Activated CD4-positive, CD25-positive, alpha-beta regulatory T cell (primary cell): ENCODE measurements at places on chromosomes 12 and 14.

DNA sequence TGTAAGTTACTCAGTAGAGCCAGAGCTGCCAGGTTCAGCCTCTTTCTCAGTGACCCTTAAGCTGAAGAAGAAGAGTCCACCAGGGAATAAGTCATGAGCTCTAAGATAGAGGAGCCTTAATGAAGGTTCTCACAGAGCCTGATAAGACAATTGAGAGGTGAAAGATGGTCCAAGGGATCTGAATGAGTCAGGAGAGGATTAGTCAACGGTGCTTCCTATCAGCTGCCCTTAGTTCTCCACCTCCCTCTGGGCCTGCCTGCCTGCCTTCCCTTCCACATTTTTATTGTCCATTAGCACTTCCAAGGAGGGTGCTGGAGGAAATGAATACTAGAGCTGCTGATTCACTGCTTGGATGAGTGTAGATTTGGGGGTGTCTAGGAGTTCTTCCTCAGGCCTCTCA, 161.7 kb upstream of the RMST start:
- no peak for DNase-seq

GRCh38 chr14:96275177-96276112, 19.4 kb downstream of the BDKRB1 start:
- peak; percentile 25 for DNase-seq

DNA sequence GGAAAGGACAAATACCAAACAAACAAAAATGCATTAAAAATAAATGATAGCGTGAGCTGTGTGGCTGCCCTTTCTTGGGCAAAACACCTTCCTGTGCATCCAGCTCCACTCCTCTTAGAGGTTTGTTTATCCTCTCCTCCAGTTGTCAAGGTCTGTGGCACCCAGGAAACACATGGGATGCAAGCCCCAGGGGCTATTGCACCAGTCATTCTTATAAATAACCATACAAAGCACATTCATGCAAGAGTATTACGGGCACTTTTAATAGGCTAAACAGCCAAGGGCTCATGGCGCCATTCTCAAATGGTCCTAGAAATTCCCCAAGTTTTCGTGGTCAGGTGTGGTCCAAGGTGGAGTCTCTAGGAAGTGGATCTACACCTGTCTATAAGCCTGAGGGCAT, 257.0 kb downstream of the DPF3 start:
- DNase-seq = no peak

DNA sequence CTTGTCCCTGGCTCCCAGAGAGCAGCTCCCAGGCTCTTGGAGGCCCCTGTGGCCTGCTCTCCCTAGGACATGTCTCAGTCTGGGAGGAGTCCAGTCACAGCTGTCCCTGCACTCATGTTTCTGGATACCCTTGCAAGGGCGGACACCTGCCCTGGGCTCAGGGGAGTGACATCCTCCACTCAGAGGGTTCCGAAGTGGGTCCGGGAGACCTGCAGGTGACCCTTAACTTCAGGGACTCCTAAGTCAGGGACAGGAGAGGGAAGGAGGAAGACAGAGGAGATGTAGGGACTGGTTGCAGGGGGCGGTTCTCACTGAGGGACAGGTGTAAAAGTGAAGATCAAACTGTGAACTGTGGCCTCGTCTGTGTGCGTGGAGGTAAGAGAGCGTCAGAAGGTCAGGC, 37.6 kb downstream of the CACNA2D4 start:
- DNase-seq = no peak

- DNase-seq = no peak
Measured at GRCh38 chr14:92416544-92416943, 93.6 kb downstream of the SLC24A4 start.

DNA sequence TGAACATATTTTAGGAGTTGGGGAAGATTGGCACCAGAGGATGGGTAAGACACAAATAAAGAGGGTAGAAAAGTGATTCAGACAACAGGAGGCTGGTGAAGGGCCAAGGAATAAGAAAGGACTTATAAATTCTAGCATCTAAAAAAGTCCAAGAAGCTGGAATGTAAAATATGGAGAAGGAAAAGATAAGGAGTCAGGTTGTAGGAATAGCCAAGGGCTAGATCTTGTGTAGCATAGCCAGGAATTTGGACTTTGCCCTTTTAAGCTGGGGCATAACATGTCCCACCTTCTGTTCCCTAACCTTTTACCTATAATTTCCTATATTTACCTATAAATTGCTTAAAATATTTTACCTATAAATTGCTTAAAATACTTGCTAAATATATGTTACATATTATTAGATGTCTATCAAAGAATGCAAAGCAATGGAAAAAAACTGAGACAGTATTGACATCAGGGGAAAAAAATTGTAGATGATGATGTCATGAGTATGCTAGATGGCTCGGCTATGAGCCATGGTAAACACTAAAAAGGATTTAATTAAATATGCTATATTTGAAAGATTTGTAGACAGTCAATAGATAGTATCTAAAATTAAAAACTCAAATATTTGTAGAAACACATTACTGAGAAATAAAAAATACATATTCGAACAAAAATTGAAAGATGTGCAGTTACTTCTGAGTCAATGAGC, 99.7 kb upstream of the PLEKHG7 start:
- no peak for DNase-seq

- no peak for DNase-seq
Measured at GRCh38 chr12:59405992-59406391, 189.8 kb upstream of the SLC16A7 start.

GRCh38 chr12:66240096-66240820, 51.2 kb downstream of the IRAK3 start:
- no peak for DNase-seq

DNA sequence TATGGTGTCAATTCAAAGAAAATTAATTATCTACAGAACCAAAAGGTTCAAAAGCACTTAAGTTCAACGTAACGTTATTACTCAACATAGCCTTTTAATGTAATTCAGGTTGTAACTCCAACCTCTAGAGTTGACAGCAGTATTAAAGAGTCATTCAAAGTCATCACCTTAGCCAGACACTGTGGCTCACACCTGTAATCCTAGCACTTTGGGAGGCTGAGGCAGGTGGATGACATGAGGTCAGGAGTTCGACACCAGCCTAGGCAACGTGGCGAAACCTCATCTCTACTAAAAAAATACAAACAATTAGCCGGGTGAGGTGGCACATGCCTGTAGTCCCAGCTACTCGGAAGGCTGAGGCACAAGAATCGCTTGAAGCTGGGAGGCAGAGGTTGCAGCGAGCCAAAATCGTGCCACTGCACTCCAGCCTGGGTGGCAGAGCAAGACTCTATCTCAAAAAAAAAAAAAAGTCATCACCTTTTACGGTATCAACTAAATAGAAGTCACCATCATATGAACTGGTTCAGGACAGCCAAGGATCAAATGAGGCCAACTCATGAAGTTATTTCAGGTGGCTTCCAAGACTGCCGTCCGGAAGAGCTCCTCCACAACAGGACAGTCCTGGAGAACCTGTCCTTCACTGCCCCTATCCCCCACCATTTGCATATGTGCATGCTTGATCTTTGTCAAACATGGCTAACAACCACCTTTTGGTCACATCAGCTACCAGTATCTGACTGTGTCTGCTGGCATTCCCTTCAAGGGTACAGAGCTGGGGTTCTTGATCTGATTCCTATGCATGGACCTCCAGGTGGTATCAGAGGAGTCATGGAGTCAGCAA, 4.2 kb downstream of the PPTC7 start:
- no peak for DNase-seq
